ENCODE measurements at places on chromosomes 16 and 17.

DNA sequence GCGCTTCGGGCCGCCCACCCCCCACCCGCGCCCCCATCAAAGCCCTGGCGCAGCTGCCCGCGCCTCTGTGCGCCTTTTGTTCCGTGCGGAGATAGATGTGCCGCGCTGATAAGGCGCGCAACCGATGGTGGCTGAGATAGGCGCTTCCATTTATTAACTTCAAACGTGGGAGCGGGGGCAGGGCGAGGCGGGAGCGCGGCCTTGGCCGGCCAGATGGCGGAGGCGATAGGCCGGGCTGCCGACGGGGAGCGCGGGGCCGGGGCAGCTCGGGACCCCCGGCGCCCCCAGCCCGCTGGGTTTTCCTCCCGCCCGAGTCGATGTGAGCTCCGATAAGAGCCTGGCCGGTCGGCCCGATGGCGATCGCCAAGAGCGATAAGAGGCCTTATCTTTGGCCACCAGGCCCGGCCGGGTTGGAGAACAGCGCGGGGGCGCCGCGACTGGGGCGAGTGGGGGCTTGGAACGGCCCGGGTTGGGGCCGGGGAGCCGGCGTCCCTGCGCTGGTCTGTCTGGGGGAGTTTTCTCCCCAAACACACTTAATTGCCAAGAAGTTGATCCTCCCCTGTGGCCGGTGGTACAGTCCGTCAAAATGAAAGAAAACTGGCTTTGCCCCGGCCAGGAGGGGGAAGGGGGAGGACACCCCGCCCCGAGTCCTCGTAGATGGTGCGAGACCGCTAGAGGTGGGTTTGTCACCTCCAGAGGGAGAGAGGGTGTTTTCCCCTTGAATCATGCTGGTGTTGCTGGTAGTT, 2.7 kb downstream of the ZFPM1 start:
- peak; percentile 93 for DNase-seq

DNA sequence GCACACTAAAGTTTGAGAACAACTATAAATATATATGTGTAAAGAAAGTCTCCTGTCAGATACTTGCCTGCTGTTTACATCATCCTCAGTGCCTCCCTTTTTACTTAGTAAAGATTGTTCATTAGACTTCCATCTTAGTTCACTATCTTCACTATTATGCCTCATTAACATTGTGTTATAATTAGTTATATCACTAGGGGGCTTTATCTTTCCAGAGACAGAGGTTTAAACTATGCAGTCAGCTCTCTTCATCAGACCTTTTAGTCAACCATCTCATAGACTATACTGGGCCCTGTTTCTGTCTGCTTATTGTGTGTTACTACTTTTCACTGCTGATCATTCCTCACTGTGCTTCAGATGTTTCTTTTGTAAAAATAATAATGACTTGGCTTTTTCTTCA, 630.8 kb upstream of the KIF2B start:
- DNase-seq = no peak

DNA sequence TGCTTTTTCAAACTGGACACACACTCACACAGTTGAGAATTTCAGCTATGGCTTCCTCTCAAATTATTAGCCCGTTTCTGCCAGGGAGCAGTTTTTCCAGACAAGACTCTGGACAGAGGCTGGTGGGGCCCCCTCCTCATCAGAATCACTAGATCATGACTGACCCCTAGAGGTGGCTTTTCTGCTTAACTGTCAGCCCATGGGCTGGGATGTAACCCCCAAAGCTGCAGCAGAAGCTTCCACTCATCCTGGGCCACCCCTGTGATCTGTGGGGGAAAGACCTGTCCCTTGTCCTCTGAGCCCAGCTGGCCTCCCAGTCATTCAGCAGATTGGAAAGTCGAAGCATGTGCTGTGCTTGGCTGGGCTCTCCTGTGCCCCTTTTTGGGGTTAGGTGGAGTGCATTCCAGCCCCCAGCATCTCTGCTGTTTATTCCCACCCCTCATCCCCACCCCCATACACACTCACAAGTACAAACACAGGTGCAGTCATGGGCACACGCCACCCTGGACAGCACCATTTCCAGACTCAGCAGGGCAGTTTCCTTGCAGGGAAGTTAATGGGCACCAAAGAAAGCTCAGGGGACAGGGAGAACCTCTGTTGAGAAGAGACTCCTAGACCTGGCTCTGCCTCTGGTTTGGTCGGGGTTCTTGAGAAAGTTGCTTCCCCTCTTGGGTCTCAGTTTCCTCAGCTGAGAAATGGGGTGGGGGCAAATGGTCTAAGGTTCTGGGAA, 77.6 kb upstream of the RBL2 start:
- no peak for DNase-seq

GRCh38 chr17:58370309-58370708, 18.3 kb upstream of the SUPT4H1 start:
- no peak for DNase-seq

- no peak for DNase-seq
Observed at GRCh38 chr17:44759086-44759915, 513 bp downstream of the ADAM11 start.

GRCh38 chr17:5282642-5283217, 646 bp downstream of the RABEP1 start:
- no peak for DNase-seq

GRCh38 chr17:65559461-65559803, 2.0 kb downstream of the AXIN2 start:
- no peak for DNase-seq

GRCh38 chr16:27379919-27380318, 22.1 kb upstream of the IL21R start:
- no peak for DNase-seq

DNA sequence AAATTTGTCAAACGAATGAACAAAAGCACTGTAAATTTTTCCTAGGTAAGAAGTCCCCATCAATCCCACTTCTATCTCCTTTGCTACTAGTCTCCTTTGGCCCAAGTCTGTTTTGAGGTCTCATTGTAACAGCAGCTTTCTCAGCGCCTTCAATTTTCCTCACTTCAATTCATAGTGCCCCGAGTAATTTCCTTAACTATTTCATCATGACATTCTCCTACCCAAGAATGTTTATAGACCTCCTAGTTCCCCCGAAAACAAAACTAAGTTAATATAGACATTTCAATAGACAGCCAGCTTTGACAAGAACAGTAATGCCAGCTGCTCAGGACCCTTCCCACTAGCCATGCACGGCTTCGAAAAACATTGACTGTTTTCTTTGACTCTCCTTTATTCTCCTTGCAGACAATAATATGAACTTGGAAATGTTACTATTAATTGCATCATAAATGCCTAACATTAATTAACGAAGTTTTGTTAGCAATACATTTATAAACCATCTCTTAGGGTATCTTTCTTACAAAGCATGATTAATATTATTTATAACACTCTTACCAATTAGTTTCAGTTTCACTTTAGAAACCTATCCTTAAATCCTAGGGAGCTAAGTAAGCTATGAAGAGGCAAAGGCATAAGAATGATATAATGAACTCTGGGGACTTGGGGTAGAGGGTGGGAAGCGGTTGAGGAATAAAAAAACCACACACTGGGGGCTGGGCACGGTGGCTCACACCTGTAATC, 22.8 kb downstream of the GLG1 start:
- DNase-seq = no peak

DNA sequence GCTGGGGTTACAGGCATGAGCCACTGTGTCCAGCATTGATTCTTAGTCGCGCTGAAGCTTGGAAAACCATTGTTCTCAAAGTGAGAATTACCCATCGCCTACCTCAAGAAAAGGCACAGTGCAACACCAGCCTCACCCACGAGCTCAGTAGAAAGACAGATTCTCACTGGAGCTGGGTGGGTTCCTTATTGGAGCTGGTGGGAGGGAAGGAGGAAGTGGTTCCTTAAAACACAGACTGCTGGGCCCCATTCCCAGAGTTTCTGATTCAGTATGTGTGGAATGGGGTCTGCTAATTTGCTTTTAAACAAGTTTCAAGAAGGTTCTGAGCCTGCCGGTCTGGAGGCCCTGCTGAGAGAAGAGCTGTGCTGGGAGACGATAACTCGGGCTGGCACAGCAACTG, 264.7 kb downstream of the ENGASE start:
- DNase-seq = no peak

DNA sequence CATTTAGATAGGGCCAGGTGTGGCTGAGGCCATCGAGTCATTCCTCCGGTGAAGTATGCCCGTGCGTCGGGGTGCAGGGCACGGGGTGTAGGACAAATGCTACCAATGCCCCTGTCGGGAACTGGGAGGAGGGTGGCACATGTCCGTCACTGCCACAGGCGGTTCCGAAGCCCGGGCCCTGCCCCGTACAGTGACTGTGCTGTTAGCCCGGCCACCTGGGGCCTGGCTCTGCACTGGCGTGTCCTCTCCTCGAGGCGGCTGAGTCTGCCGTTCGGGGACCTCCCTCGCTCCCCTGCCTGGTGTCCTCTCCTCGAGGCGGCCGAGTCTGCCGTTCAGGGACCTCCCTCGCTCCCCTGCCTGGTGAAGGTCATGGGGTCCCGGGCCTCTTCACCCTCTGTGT, 7.0 kb upstream of the ZFPM1 start:
- DNase-seq = no peak

GRCh38 chr17:47918006-47918405, 22.0 kb downstream of the SP2 start:
- no peak for DNase-seq

DNA sequence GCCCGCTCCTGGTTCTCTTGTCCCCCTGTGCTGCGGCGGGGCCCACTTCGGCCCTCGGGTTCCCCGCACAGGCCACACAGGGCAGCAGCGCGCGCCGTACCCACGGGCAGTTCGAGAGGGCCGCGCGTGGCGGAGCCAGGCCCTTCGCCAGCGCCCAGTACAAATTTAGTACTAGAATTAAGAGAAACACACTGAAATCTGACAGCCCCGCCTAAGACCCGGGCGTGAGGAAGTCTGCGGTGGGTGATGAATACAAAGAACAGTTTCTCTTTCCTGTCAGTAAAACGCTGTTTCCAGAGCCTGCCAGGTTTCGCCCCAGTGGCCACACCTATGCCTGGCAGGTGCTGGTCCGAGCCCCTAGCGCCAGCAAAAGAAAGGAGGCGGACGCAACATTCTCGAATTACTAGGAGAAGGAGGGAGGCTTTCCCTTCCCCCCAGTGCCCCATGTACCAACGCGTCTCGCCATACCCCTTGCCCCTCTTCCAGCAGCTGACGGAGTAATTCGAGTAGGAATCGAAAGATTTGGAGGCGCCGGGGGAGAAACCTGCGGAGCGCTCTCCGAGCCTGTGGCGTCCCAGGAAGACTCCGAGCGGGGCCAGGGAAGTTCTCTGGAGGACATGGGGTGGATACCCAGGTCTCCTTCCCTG, 591 bp upstream of the SLFN5 start:
- no peak for DNase-seq

- DNase-seq = no peak
Observed at GRCh38 chr17:77145612-77146245, 5.0 kb downstream of the SEC14L1 start.
